ENCODE measurements at places on chromosomes 11 and 22.

GRCh38 chr22:28379075-28379779 is 300.4 kb downstream of the TTC28 start:
- DNase-seq, result no peak

DNA sequence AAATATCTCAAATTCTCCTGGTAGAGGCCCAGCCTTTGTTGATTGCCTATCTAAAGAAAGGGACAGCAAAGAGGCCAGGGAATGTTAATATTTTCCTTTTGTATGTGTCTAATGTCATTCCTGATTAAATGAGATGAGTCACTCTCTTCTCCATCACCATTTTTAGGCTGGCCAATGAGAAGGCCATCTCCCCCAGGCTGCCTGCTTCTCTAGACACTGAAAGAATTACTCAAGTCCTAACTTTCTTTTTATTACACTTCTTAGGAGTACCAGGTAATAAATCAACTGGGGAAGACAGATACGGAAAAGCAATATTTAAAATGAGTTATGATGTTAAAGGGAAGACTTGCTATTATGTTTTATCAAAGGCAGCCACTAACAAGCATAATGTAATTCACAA is 259.2 kb upstream of the SORL1-AS1 start:
- DNase-seq, result no peak

DNA sequence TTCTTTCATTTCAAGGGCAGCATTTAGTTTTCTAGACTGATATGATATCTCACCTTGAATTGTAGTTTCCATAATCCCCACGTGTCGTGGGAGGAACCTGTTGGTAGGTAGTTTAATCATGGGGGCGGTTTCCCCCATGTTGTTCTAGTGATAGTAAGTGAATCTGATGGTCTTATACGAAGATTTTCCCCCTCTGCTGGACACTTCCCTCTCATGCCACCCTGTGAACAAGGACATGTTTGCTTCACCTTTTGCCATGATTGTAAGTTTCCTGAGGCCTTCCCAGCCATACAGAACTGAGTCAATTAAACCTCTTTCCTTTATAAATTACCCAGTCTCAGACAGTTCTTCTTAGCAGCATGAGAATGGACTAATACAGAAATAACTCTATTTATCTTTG is 851.1 kb upstream of the FAT3 start:
- DNase-seq, result no peak

DNA sequence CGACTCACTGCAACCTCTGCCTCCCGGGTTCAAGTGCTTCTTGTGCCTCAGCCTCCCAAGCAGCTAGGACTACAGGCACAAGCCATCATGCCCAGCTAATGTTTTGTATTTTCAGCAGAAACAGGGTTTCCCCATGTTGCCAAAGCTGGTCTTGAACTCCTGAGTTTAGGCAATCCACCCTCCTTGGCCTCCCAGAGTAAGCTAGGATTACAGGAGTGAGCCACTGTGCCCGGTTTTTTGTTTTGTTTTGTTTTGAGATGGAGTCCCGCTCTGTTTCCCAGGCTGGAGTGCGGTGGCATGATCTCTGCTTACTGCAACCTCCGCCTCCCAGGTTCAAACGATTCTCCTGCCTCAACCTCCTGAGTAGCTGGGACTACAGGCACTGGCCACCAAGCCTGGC is 41.0 kb downstream of the CELF1 start:
- DNase-seq, result no peak

GRCh38 chr11:60221692-60222091 is 21.2 kb downstream of the MS4A4E start:
- no peak for DNase-seq

- no peak for DNase-seq
These were observed 807 bp upstream of the WT1 start for GRCh38 chr11:32435942-32436750.

- DNase-seq, result no peak
These were observed 32.0 kb downstream of the LRRC32 start for GRCh38 chr11:76638270-76639197.

DNA sequence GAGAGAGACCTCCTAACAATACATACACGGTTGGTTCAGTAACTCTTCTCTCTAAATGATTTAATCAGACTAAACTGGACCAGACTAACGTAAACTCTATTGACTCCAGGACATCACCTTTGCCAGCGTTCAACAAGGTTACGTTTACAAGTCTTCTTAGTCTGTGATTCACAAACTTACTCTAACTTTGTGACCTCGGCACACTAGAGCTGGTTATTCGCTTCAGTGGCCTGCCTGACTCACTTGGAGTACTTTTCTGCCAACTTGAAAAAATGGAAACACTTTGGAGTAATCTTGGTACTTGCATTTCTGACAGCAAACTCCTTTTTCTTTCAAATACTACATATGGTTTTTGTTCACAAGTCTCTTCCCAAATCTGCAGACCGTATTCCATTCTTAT is 26.2 kb downstream of the MTMR2 start:
- no peak for DNase-seq

DNA sequence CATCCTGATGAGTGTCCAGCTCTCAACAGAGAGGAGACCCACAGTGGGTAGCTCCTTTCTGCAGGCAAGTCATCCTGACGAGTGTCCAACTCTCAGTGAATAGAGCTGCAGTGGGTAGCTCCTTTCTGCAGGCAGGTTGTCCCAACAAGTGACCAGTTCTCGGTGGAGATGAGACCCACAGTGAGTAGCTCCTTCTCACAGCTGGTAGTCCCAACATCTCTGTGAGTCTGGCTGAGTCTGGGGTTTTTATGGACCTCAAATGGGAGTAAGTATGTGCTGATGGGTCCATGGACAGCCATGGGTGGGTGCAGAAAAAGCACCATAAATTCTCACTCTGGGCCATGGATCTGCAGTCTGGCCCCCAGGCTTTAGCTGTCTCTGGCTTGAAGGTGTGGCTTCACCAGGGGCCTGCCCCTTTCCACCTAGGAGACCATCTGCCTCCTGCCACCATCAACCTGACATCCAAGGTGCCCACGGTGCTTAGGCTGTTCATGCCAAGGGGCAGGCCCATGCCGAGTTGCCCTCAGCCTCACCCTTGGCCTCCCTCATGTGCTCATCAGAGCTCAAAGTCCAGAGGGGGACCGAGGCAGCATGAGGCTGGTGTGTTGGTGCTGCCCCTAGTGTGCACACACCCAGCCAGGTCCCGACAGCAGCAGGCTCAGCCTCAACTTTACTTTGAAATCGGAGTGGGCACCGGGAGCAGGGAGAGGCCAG is 15.3 kb downstream of the NPAT start:
- DNase-seq, result no peak
